ENCODE measurements at places on chromosomes 6 and 20.

DNA sequence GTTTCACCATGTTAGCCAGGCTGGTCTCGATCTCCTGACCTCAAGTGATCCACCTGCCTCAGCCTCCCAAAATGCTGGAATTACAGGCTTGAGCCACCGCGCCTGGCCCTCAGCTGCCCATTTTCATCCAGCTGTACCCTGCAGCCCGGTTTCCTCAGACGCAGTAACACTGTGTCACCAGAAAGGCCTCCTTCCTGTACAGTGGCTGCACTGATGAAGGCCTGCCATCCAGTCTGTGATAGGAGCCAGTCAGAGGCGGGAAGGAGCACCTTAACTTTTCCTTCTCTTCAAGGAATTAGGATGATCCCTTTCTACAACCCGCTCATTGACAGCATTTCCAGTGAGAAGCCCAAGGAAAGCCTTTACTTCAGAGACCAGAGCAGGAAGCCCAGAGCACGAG lies 75.9 kb downstream of the GFOD1 start:
- DNase-seq = no peak

GRCh38 chr20:1001911-1002681 lies at the start of gene RSPO4:
Gene RSPO4, minus strand, starts transcription at chr20:1002311. Its CDS starts 147 bp downstream, at chr20:1002164.
- no peak for DNase-seq

GRCh38 chr6:159180001-159180400 lies 10.8 kb downstream of the FNDC1 start:
- no peak for DNase-seq

- no peak for DNase-seq
Observed at GRCh38 chr6:168841609-168842278, 400.8 kb downstream of the SMOC2 start.

- no peak for DNase-seq
Observed at GRCh38 chr6:72969666-72970065, 255.6 kb downstream of the KHDC1L start.

DNA sequence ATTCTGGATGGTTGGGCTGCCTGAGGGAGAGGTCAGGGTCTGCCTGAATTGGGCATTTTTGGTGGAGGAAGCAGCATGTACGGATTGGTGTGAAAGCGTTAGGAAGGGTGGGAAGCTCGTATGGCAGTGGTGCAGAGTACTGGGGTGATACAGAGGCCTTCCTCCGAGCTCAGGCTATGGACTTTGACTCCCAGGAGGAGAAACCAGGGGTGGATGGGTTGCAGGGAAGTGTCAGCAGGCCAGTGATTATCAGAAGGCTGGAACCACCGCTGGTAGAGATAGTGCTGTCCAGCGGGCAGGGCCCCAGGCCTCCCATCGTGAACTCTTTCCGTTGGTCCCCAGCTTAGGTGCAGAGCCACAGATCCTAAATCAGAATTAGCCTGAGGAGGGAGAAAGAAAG lies 5.3 kb downstream of the WFDC5 start:
- DNase-seq = no peak

DNA sequence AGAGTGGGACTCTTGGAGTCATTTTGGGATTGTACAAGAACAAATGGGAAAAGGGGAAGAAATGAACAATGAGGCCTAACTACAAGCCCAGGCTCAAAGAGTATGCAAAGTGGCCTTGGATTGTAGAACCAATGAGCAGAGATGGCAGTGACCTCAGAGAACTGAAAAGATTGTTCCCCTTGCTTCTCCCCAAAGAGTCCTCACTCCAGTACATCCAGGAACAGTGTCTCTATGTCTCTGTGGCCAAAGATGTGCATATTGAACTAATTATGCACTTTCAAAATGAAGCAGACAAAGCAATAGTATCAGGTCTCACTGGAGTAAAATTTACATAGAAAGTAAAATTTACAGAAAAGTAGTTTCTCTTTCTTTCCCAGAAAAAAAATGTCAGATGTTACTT lies 81.0 kb downstream of the SMLR1 start:
- DNase-seq = no peak

GRCh38 chr6:169789146-169789943 lies 37.9 kb downstream of the ERMARD start:
- no peak for DNase-seq

DNA sequence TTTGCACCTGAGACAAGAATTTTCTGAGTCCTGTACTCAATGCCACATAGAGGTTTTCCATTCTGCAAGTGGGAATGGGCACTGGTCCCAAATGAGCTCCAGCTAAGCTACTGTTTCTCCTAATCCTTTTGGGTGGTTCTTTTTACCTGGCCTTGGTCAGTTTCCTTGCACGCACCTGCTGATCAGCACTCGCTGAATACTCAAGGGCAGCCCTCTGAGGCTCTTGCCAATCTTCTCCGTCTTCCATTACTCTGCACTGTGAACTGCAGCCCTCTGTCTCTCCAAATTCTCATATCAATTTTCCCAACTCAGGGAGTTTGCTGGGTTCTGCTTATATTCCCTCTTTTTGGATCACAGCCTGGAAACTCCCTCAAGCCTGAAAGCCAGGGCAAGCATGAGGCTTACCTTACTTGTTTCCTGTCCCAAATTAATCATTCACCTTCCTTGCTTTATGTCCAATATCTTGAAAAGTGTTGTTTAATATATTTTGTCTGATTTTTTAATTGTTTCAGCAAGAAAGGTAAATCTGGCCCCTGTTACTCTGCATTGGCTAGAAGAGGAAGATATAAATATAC lies 138.0 kb upstream of the TBX18 start:
- no peak for DNase-seq

DNA sequence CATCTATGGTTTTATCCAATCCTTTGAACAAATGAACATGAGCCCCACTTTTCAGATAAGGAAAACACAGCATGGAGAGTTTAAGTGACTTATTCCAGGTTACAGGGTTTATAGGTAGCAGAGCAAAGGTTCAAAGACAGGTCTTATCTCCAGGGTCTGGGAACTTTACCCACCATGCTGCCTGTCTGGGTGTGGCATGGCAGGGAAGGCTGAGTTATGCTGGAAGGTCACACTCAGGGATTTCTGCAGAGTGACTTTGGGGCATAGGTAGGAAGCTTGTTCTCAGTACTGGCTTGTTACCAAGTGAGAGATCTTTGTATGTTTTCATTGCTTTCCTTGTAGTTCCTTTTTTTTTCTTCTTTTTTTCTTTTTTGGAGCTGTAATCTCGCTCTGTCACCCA lies 1.8 kb downstream of the ZNF831 start:
- no peak for DNase-seq

GRCh38 chr6:64170316-64170715 lies 534.7 kb downstream of the PHF3 start:
- DNase-seq = no peak

DNA sequence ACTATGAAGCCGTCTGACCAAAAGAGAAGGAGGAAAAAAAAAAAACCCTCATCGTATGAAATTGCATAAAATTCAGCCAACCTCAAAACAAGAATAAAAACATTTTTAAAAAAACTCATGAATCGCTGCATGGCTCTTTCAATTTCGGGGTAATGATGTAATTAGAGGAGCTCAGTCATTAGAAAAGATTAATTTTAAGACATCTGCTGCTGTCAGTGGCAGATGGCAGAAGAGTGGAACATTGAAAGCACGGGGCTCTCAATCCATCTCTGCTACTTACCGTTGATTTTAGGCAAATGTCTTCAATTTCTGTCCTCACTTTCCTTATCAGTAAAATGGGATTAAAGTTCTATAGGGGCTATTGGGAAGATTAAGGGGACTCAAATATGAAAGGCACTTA lies 79.1 kb downstream of the EYA2 start:
- no peak for DNase-seq

GRCh38 chr6:117515326-117515725 lies 32.9 kb downstream of the DCBLD1 start:
- no peak for DNase-seq

GRCh38 chr6:42197555-42198362 lies 3.0 kb upstream of the GUCA1B start:
- DNase-seq = peak; percentile 42

GRCh38 chr6:45655745-45656476 lies 278.2 kb upstream of the SUPT3H start:
- DNase-seq = peak; percentile 98

- no peak for DNase-seq
Observed at GRCh38 chr20:18801516-18801915, 12.1 kb upstream of the SCP2D1 start.

GRCh38 chr20:19785983-19786285 lies 27.9 kb downstream of the RIN2 start:
- DNase-seq = no peak

- no peak for DNase-seq
Observed at GRCh38 chr6:124131259-124131658, 327.6 kb downstream of the NKAIN2 start.

DNA sequence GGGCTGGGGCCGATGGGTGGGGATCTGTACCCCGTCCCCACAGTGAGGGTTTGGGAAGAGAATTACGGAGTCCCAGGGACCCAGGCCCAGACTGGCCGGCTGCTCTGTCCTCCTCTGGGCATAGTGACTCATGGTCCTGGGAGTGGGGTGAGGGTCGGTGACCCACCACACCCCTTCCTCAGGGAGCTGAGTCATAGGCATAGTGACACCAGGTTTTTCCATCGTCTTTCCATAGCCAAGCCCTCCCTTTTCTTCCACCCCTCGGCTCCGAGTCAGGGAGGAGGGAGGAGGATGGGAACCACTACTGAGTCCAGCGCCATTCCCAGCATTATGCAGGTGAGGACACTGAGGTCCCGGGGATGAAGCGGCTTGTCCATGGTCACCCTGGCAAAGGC lies 8.9 kb downstream of the CYP21A2 start:
- no peak for DNase-seq

GRCh38 chr6:14596410-14596809 lies 478.8 kb downstream of the CD83 start:
- DNase-seq = peak; percentile 58

DNA sequence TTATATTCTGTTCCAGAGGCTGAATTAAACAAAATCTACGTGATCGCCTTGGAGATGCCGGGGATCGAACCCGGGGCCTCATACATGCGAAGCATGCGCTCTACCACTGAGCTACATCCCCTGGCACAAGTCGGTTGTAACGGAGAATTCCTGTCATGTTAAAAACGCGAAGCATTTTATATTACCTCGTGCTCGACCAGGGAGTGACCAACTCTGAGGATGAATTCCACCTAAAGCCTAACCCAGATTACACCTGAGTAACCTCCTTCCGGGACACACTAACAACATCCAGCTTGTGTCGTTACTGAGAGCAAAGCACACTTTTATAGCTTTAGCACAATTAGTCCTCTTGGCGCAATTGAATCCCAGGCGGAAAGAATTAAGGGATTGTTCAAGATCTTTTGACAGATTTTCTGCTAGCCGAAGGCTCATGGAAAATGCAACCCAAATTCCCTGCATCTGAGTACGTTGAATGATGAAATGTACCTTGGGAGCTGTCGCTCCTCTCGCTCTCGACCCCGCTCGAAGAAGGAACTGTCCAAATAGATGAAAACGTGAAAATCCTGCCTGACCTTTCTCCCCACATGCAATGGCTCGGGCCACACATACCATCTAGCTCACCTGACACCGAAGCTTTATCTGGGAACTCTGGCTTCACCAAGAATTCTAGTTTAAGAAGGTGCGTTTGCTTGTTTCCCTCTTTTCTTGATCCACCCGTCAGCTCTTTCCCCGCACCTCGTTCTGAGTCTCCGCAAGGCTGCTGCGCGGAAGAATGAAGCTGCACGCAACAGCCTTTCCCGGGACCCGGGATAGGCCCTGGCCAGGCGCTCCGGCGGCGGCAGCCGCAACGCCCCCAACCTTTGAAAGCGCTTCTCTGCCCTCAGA lies 148.3 kb downstream of the GPX5 start:
- DNase-seq = peak; percentile 77

DNA sequence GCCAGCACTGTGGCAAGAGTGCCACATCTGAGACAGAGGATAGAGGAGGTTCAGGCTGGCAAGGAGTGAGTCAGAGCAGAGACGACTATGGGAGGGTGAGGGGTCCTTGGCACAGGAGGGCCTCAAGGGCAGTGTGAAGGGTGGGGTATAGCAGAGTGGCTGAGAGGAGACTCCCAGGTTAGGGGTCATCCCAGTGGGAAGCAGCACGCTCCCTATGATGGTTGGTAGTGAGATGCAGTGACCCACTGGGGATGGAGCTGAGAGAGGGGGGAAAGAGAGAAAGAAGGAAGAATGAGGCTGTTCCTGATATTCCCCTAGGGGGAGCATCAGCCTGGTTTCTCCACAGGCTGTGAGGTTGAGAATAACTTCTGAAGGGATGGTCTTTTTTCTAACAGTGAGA lies 97.3 kb downstream of the INSM1 start:
- DNase-seq = no peak

GRCh38 chr6:139982652-139983295 lies 608.3 kb upstream of the CITED2 start:
- DNase-seq = no peak

DNA sequence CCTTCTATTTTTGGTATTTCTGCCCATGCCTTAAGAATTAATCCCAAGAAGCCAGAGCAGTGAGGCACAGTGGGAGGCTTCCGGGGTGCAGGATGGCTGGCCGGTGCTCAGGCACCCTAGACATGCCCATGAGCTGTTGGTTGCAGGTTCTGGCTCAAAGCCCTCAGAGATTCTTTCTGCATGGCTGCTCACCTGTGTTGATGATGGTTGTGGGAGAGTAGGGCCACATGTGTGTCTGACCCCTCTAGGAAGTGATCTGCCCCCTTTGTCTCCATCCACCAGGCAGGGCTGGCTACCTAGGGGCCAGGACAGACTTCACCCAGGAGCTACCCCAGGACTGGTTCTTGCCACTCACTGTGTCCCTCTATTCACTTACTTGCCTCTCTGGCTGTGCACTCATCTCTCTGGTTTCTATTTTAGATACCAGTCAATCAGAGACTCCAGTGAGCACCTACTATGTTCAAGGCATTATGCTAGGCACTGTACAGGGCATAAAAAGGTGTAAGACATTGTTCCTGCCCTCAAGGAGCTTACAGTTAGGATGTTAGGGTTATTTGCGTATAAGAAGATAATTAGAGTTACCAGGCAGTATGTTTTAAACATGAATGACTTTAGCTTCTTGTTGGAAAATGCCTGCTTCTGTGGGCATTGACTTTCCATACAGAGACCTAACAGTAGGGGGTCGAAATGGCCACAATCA lies 16.8 kb downstream of the CD83 start:
- DNase-seq = no peak

GRCh38 chr6:42347456-42347855 lies 104.3 kb downstream of the TRERF1 start:
- no peak for DNase-seq

DNA sequence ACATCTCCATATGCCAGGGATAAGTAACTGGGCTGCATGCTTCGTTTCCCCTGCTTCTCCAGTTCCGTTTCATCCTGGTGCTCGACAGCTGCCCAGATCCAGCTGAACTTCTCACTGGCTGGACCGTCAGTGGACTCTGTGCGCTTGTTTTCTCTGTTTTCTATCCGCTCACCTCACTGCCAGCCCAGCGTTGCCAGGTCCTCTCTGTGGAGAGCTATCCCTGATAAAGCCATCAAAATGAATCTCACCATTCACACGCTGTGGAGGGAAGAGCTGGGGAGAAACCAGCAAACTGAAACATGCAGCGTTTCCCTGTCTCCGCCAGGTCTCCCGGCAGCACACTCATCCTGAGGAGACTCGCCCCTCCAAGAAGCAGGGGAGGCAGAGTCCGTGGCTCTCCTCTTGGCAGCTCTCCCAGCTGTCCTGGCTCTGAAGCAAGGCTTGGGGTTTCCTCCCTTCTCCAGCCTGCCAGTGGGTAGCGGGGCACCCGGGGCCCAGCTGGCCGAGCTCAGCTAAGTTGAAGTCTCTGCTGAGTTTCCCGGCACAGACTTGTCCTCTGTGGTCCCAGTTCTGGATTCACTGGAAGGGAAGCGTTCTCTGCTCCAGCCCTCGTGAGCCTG lies 160.9 kb downstream of the DTNBP1 start:
- peak; percentile 27 for DNase-seq

- DNase-seq = no peak
Observed at GRCh38 chr6:134896910-134897309, 53.0 kb downstream of the ALDH8A1 start.

Measured in epithelial cell of esophagus (primary cell).